ENCODE measurements at places on chromosomes 6 and 20.

- DNase-seq: peak; percentile 44
These were observed 79.8 kb downstream of the QKI start for GRCh38 chr6:163494279-163494727.

DNA sequence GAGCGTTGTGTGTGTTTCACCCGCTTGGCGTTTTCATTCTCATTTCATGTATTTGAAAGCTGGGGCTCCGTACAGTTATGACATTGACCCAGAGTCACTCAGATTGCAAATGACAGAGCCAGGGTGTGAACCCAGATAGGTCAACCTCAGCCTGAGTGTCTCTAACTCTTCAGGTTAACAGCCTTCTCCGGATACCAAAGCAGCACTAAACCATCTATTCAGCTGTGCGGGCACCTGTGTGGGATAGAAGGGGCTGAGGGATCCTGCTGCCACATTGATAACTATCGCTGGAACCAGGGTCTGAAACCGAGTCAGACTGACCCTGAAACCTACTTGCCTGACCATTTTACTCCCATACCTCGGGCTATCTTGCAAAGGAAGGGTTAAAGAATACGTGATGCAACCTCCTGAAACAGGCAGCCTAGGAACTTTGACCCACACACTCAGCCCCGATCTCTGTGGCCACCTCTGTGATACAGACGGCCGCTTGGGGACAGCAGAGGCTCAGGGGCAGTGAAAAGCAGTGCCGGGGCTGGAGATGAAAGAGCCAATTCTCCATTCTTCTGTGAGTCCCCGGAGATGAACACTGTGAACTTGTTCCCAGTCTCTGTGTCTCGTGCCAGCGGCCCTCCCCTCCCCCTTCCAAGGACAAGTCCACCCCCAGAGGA lies 233.5 kb upstream of the QKI start:
- no peak for DNase-seq

- no peak for DNase-seq
These were observed 165.1 kb downstream of the ZNF217 start for GRCh38 chr20:53428588-53428987.

DNA sequence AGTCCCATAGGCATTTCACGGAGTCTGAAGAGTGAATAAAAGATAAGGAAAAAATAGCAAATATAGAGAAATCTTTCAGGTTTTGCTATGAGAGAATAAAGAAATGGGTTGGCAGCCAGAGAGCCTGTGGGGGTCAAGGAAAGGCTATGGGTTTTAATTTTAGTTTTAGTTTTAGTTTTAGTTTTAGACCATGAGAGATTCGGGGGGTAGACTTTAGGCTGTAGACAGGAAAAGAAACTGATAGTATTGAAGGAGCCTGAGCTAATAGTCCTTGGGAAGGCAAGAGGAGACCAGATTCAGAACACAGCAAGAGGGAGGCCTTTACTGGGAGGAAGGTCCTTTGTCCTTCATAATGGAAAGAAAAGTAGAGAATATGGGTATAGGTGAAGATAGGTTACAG lies 19.3 kb downstream of the DOP1A start:
- no peak for DNase-seq

- DNase-seq: peak; percentile 33
These were observed 49.8 kb upstream of the ADTRP start for GRCh38 chr6:11828262-11828870.

DNA sequence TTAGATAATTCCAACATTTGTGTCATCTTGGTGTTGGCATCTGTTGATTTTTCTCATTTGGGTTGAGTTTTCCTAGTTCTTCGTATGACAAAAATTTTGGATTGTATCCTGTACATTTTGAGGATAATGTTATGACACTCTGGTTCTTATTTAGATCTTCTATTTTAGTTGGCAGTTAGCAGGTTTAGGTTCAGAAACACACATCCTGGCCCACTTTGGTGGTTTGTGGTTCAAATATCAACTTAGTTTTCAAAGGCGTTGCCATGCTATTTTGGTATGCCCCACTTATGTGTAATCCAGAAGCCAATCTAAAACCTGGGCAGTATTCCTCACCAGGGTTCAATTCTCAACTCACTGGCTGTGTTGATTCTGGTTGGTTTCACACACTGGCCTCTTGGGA lies 68.2 kb downstream of the NOX3 start:
- no peak for DNase-seq

DNA sequence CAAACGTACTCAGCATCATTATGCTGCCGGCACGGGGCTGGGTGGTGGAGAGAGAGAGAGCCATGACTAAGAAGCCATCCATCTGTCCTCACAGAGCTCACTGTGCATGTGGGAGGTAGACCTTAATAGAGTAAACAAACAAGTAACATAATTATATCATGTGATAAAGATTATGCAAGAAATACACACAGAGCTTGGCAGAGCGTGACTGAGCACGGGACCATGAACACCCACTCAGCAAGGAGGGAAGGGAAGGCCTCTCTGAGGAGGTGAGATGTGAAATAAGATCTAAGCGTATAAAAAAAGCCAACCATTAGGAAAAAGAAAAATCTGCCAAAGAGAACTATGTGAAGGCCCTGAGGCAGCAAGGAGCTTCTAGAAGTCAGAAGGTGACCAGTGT lies 207.5 kb downstream of the PTPRT start:
- DNase-seq: no peak

DNA sequence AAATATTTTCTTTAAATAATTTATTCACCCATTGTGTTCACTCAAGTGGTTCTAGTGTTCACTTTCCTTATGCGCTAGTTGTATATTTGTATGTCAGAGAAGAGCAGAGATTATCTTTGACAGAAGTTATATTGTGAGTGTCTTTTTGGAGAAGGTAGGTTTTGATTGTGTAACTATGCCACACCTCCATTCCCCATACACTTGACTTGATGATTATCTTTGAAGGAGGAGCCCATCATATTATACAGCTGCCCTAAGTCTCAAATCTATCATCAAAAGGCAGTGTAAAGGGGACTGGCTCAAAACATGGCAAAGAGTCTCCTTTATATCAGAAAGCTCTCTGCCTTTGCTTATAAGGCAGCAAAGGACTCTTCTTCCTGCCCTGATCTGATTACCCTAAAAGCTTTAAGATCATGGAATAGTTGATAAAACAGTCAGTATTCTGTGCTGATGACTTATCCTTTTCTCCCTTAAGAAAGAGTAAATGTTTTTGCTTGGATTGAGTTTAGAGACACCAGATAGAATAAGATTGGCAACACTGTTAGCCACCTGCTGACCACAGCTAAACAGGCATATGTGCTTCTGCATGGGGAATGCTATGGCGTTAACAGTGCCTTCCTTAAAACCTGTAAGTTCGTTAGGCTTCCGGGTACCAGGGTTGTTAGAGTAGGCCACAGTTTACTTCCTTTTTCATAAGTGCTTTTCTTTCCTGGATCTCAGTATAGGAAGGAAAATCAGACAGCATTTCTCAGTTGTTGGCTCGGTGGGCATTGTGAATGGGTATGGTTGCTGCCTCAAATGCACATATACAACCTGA lies 22.6 kb downstream of the TOP1 start:
- DNase-seq: no peak

GRCh38 chr6:132813173-132813856 lies 1.1 kb upstream of the RPS12 start:
- DNase-seq: no peak

GRCh38 chr6:23659125-23659524 lies 466.9 kb upstream of the NRSN1 start:
- no peak for DNase-seq

DNA sequence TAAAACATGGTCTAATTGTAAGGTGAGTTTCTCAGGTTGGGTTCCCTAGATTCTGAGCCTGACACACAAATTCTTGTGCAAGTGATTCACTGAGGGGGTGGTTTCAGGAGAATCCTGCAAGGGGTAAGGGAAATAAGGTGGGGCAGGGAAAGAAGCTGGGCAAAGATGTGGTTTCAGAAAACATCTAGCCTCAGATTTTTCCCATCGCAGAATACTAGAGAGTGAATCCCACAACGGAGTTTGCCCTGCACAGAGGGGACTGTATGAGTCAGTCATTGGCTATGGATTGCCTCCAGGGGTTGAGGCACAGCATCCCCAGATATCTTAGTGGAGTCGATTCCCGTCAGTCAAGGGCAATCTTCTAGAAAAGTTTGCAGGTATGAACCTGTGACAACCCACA lies 65.2 kb downstream of the PRL start:
- DNase-seq: no peak

DNA sequence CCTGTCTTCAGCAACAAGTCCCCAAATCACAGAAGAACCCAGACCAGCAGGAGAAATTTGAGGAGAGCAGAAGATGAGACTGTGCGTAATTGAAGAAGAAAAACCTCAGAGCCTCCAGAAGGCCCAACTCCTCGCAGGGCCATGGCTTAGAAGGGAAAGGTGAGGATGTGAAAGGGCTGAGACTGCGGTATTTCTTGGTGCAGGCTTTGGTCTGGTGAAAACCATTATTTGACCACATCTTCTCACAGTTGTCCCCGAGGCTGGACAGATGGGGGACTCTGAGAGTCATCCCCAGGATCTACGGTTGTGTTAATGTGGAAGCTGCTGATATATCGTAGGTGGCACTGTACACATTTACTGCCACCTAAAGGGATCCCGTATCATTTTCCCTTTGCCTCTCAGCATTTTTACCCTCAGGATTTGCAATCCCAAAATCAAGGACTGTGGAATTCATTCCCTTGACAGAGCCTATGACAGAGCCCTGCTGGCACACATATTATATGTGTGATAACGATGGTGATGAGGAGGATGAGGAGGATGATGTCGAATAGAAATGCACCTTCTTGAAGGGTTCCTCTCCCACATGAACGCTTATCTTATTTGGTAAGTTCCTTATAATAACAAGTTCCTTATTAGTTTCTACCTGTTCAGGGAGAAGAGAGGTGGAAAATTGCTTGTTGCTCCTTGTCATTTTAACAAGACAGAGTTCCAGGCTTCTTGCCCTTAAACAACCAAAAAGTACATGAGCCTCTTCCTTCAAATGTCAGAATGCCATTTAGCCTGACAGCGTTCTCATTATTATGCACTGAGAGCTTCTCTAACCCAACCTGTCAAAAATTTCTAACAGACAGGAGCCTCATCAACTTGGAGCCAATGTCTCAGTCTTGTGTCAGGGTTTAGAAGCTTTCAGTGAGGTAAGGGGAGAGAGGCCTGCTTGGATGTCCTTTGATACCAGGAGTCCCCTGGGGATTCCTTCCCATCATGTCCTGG lies 135.8 kb downstream of the PXDC1 start:
- no peak for DNase-seq

DNA sequence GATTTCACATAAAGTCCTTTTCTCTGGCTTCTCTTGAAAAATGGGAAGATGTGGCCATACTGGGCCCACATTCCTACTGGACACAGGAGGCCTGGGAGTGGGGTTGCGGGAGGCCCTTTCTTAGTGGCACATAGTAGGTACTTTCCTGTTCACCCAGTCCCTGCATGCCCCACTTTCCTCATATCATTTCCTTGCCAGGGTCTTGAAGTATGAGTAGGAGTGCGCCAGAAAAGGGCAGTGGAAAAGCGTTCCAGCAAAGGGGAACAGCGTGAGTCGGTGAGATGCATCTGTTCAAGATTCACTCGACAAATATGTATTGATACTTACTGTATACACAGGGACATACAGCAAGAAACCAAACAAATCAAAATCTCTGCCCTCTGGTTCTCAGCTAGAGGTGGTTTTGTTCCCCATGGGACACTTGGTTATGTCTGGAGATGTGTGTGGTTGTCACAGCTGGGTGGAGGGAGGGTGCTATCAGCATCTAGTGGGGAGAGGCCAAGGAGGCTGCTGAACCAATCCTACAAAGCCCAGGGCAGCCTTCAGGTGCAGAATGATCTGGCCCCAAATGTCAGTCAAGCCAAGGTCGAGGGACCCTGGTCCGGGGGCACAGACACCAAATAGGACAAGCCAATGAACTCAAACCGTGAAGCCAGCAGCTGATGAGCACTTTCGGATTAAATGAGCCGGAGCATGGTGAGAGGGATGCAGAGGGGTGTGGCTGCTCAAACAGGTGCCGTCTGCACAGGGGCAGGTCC lies 151.4 kb downstream of the CEBPB start:
- no peak for DNase-seq

- peak; percentile 16 for DNase-seq
These were observed 81.6 kb downstream of the C6orf118 start for GRCh38 chr6:165227644-165228329.

DNA sequence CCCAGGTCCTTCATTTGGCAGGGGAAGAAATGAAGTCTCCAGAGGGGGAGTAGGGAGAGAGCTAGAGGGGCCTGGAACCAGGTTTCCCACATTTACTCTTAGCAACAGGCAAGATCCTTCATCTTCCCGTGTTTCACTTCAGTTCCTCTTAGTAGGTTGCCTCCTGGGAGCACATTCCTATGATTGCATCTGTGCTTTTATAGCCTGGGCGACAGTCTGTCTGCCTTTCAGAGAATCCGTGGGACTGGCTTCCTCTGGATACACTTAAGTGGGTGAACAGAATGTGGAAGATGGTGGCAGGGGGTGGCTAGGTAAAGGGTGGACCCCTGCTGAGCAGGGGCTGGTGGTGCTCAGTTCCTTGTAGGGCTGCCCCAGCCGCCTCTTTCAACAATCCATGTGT lies 33.4 kb downstream of the STK35 start:
- DNase-seq: no peak

- no peak for DNase-seq
These were observed 541.2 kb downstream of the QKI start for GRCh38 chr6:163955756-163956155.

GRCh38 chr6:38092465-38092864 lies 272.9 kb downstream of the ZFAND3 start:
- DNase-seq: no peak

Data from BJ (cell line).